Endothelial cell (in vitro differentiated cells): ENCODE measurements at places on chromosomes 3 and 15.

DNA sequence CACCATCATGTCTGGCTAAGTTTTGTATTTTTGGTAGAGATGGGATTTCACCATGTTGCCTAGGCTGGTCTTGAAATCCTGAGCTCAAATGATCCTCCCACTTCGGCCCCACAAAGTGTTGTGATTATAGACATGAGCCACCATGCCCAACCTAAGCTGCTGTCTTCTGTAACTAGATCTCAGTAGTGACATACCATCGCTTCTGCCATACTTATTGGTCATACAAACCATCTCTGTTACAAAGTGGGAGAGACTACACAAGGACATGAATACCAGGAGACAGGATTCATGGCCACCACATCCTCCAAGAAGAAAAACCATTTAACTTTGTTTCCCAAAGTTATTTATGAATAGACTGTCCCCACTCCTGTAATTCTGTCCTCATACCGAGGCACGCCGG is 81.3 kb downstream of the SMAD6 start:
- no peak for DNase-seq

DNA sequence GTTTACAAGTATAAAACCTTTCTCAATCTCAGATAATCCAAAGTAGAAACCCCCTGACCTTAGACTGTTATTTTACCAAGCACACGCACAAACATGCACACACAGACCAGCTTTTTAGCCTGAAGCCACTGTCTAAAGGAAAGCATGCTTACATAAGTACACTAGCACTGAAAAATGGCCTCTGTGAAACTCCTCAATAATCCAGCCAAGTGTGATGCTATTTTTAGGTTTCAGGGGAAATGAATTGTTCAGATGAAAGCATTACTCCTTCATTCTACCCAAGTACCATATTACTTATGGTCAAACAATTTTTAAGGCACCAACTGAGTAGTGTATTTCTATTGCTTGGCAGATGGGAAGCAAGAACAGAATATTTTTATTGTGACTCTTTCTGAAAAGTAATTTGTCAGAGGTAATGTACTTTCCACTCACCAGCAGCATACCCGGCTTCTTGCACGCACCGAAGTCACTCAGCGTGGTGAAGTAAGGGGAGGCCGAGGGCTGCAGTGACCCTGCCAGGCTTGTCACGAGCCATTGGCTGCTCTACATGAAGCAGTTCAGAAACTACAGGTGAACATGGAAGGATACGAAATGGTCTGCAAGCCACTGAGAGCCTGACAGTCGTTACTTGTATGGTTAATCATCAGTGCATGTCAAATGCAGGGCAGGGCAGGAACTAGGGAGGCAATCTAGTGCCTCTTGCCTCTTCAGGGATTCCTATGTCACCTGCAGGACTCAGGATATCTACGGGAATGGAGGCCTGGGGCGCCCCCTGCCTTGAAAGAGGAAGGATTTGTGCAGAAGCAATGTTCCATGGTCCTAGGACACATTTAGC is 106.7 kb downstream of the GABRB3 start:
- DNase-seq, result peak; percentile 25

DNA sequence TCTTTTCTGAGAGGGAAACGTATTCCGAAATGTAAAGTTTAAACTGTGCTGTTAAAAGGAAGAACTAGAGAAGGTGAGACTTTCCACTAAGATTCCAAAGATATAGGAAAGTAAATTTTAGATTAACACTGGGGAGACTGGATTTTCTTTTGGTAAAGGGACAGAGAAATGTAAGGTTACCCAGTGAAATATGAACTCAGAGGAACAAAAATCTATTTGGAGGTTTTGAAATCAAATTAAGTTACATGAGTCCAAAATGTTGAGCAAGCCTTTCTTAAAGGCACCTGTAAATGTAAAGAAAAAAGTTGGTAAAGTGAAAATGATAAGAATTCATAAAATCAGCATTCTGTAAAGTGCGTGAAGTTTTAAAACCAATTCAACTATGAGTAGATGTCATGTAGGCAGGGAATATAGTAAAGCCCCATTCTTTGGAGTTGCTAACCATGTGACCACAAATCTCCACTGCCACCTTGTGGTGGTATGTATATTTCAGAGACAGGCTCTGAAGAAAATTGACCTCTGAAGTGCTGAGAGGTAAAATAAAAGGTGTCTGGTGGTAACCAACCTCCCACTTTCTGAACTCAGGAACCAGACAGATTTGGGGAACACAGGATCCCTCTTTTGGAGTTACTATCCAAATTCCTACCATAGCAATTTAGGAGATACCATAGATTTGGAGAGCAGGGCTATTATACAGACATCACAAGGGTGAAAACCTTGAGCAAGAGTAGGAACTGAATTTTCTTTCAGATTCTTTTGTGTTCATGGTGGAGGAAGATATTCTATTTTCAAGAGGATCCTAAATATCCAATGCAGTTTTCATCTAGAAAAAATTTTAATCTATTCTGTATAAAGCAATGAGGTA is 215.3 kb downstream of the ROBO2 start:
- DNase-seq, result peak; percentile 60

- DNase-seq, result peak; percentile 9
Measured at GRCh38 chr3:64188810-64189560, 36.3 kb downstream of the PRICKLE2 start.

- DNase-seq, result no peak
Measured at GRCh38 chr3:22225161-22225560, 474.2 kb upstream of the ZNF385D start.
